Body of pancreas (tissue), 4 donors: ENCODE measurements at places on chromosomes 12 and 14.

DNA sequence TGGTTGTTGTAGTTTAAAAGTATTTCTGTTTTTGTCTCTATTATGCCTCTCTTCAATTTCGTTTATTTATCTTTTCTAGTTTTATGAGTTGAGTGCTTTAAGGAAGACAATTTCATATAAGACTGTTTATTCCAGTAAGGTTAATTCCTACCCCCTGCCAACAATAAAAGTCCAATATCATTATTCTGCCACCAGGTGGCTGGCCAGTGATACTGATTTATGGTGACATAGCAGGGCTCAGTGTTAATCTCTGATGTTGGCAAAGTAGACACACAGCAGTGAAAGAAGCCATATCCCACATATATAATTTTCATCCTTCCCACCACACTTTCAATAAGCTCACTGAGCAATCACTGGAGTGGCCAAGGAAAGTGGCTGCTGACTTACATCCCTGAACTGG, 69.0 kb upstream of the BMP4 start:
- no peak for DNase-seq

- peak; percentile 14 for DNase-seq
Observed at GRCh38 chr12:63149909-63150712, 890 bp downstream of the AVPR1A start.

- DNase-seq = no peak
Observed at GRCh38 chr12:93191956-93192355, 185.8 kb upstream of the NUDT4 start.

GRCh38 chr12:76554405-76555230, 5.0 kb downstream of the OSBPL8 start:
- DNase-seq = no peak

GRCh38 chr14:75459099-75459741, 31.4 kb downstream of the JDP2 start:
- DNase-seq = peak; percentile 91

DNA sequence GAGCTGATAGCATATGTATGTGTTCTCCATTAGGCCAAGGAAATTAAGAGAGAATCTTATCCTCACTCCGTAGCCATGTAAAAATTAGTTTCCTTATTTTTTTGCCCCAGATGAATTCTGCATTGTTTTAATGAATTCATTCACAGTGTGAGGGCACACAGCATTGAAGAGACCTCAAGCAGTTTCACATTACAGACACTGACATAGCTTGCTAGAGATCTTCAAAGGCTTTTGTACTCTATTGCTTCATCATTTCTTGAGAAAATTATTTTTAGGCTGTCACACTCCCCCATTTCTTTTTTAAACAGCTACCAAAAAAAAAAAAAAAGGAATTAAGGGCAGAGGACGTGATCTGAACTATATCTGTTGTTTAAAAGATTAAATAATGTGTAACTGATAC, 251.1 kb downstream of the BCAT1 start:
- no peak for DNase-seq

GRCh38 chr14:64510825-64511671, 6.5 kb downstream of the ZBTB1 start:
- peak; percentile 70 for DNase-seq

DNA sequence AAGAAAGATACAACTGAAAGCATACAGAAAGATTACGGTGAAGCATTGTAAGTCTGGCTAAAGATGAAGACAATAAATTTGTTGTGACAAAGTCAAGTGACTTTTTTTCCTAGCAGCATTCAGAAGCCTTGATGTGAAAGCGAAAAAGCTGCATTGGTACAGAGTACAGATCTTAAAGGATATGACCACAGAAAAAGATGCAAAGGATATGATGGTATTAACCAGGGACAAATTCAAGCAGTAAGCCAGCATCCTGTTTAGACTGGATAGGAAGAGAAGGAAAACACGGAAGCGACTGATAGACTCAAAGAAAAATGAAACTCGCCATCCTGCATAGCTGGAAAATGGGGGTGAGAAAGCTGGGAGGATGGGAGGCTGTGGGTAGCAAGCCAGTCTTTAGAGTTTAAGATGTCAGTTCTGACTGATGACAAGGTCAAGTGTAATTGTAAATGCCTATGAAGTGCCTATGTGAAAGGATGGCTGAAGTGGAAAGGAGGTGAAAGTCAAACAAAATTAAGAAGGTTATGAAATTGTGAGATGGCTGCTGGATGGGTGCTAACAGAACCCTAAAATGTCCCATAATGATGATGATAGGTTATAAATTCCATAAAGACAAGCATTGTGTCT, 92.4 kb downstream of the PHLDA1 start:
- no peak for DNase-seq

- no peak for DNase-seq
Observed at GRCh38 chr14:102951799-102952198, 29.3 kb downstream of the AMN start.

DNA sequence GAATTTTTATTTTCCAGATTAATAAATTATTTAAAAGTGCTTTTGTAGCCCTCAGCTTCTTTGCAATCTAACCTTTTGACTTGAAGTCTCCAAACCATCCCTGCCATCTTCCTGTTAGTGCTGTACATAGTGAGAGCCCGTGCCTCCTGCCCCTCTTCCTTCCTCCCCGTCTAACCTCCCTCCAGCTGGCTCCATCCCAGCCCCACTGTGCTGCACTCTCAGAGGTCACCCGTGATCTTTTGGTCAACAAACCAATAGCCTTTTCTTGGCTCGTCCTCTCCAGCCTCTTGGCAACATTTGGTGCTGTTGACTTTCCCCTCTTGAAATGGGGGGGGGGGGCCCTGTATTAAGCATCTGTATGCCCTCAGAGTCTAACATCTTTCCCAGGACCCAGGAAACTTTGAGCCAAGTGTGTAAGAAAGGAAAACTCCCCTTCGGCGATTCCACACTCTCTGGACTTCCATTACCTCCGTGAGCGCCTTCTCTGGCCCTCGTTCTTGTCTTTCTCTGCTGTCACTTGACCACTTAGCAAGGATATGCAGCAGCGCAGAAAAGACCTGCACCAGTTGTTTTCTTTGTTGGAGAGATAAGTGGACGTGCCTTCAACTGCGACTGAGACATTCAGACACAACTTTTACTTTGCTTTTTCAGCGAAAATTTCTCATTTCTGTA, 44.1 kb downstream of the FBXW8 start:
- peak; percentile 25 for DNase-seq

DNA sequence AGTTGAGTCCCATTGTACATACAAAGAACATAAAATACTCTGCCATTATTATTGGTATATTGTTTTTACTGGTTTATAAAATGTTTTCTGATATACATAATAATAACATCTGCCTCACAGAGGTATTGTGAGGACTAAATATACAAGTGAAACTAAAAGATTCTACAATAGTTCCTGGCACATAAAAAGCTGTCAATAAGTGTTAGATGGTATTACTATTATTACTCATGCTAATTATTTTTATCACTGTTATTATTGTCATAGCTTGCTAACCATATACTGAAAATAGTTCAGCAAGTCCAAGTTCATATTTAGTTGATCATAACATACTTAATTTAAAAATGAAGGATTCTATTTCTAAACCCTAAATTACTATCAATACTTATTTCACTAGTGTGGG, 34.4 kb downstream of the BTG1 start:
- DNase-seq = no peak

DNA sequence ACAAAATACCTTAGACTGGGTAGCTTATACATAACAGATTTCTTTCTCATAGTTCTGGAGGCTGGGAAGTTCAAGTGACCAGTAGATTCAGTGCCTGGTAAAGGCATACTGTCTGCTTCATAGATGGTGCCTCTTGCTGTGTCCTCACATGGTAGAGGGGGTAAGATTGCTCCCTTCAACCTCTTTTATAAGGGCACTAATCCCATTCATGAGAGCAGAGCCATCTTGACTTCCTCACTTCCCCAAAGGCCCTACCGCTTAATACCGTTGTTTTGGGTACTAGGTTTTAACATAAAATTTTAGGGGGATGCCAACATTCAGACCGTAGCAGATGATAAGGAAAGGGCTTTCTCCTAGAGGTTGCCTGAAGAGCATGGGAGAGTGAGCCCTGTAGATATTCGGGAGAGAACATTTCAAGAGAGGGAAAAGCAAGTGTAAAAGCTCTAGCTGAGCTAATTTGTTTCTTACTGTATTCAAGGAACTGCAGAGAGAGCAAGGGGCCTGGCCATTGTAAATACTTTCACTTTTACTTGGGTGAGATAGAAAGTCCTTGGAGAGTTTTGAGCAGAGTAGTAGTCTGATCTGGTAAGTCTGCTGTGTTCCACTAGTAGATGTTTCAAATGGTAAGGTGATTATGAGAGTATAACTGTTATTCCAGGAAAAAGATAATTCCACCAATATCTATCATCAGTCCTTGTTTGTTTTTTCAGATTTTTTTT, 27.3 kb downstream of the FRS2 start:
- no peak for DNase-seq

GRCh38 chr12:40697566-40698259, 5.5 kb downstream of the CNTN1 start:
- DNase-seq = no peak

GRCh38 chr14:56099081-56099797, 19.0 kb upstream of the PELI2 start:
- DNase-seq = no peak

GRCh38 chr14:26897196-26897595, 299.4 kb upstream of the NOVA1 start:
- no peak for DNase-seq

- no peak for DNase-seq
Observed at GRCh38 chr12:109201496-109201885, 85.1 kb downstream of the ACACB start.

DNA sequence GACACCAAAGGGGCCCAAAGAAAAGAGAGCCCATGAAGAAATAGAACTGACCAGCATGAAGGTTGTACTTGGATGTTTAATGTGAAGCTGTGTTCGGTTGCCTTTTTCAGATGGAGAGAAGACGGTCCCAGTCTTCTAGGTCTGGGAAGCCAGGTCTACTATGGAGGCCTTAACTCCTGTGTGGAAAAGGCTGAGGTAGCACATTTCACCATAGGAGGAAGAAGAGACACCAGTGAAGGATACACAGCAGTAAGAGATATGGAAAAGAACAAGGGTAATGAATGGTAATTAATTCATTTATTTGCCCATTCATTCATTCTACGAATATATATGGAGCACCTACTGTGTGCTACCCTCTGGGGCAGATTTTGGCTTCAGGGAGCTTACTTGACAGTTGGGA, 151.6 kb upstream of the PLEKHG7 start:
- no peak for DNase-seq

- peak; percentile 43 for DNase-seq
Observed at GRCh38 chr12:101490286-101490920, 15.3 kb downstream of the SPIC start.

GRCh38 chr14:101078892-101079221, 175.3 kb upstream of the RTL1 start:
- DNase-seq = no peak

- DNase-seq = no peak
Observed at GRCh38 chr14:31363331-31364073, 56.8 kb downstream of the HEATR5A start.

DNA sequence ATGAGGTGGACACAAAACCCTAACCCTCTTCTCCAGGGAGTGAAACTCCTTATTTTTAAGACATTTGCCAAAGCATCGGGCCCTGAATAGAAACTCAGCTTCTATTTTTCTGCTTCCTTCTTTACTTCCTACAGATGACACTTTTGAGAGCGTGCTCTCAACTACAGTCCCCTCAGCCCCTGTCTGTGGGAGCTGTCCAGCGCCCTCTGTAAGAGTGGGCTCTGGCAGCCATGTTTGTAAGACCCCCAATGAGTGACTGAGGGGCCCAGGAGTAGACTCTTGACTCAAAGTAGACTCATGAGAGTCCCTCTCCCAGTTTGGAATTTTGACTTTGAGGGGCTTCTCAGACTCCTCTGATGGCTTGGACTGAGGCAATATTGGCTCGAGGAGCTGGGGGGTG, 25.5 kb upstream of the BATF start:
- no peak for DNase-seq

DNA sequence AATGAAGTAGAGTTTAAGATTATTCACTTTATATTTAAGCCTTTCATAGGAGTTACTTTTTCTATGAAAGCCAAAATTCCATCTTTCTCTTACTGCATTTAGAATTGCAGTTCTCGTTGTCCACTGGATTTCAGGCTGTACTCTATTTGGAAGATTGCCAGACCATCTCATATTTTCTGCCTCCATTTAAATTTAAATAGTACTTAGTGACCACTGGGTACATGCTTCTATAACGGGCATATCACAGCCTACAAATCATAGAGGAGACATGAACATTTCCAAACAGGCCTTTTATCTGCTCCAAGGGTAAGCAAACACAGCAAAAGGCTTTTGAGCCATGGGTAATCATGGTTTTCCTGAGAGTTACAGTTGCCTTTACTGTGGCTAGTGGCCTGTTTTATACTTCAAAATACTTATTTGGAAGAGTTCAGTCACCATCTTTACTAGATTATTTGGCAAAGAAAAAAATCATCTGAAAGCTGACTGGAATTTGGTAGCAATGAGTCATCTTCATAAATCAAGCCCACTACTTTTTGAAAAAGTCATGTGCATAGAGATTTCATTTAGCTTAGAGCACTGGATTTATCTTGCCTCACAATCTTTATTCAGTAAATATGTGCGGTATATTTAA, 15.7 kb downstream of the ANO6 start:
- DNase-seq = no peak

DNA sequence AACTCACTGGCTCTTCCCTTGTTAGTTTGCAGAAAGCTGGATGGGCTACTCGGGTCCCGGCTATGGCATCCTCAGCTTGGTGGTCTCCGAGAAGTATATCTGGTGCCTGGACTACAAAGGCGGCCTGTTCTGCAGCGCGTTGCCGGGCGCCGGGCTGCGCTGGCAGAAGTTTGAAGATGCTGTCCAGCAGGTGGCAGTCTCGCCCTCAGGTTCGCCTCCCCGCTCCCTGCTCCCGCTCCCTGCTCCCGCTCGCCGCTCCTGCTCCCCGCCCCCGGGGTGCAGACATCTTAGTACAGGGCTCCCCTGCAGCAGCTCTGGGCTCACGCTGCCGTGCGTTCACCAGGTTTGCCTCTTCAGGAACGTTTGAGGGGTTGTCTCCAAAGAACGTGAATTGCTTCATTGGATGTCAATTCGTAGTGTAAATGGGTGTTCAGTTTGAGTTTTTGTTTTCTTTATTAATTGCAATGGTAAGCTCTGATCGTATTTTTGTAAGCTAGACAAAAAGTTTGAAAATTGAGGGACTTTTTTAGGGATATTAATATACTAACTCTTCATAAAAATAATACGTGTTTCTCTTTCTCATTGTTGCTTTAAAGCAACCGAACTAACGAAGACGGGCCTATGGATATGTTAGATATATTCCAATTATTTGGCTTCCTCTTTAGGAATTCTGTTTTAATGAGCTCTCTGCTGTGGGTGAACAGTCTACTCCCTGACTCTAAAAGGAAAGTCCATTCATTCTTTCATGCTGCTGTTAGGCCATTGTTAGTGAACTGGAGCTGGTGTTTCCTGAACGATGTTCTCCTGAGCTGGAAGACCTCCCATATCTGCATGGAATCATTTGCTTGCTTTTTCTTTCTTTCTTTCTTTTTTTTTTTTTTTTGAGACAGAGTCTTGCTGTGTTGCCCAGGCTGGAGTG, 71.3 kb downstream of the ANKRD9 start:
- peak; percentile 86 for DNase-seq

DNA sequence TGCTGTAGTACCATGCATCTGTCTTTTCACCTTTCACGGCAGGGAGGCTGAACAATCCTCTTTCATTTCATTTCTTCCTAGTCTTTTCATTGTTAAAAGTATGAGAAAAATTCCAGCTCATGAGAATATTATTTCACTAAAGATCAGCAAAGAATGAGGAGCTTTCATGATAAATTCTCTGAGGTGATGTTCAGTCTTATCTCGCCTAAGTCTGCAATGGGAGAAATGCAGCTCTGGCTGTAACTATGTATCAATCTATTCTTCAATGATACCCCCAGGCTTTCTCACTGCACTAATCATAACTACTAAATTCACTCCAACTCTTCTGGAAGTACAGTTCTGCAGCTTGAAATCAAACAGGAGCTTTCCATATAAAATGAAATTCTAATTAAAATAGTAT, 15.7 kb downstream of the FOXG1 start:
- DNase-seq = no peak
